ENCODE measurements at places on chromosomes 3 and 15. TPM values are rescaled to one million over a fixed set of nuclear protein-coding genes. Genes with fewer than 3 reads are reported as not detected.
A peak's percentile ranks its signal among the peaks of the same experiment; 100 is the strongest.

GRCh38 chr15:41827290-41827879, 507 bp upstream of the JMJD7 start:
- H3K27me3 ChIP-seq, result no peaks in the 10 kb centered on the region
- peak overlapping the region; percentile 58 for H3K4me3 ChIP-seq
- DNase-seq, result no peak
- H3K27ac ChIP-seq, result no peak overlapping the region

GRCh38 chr3:58135712-58136543, 74.8 kb downstream of the DNASE1L3 start:
- DNase-seq, result no peak
- H3K4me1 ChIP-seq, result no peaks in the 10 kb centered on the region
- no peak overlapping the region for H3K4me3 ChIP-seq
- peaks cover 82% of the 10 kb centered on the region for H3K36me3 ChIP-seq

GRCh38 chr3:9420850-9421549, 23.6 kb downstream of the SETD5 start:
- H3K36me3 ChIP-seq, result peaks cover 9% of the 10 kb centered on the region
- peak overlapping the region; percentile 23 for H3K27ac ChIP-seq
- peak; percentile 52 for DNase-seq
- peaks cover 28% of the 10 kb centered on the region for H3K4me1 ChIP-seq
- H3K27me3 ChIP-seq, result no peaks in the 10 kb centered on the region
- H3K4me3 ChIP-seq, result no peak overlapping the region

Gene TRAT1
- total RNA-seq, result not detected

DNA sequence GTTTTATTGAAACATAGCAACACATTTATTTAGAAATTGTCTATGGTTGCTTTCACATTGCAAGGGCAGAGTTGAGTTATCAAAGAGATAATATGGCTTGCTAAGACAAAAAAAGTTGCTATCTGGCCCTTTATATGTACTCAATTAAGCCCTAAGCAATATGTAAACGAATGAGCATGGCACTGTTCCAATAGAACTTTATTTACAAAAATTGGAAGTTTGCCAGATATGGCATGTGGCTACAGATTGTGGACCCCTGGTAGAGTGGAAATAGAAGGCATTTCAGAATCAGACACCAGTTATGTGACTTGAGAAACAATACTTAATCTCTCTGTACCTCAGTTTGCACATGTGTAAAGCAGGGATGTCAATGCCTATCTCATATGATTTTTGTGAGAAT, 515.6 kb upstream of the SGO1 start:
- H3K4me1 ChIP-seq, result no peaks in the 10 kb centered on the region
- no peak overlapping the region for H3K4me3 ChIP-seq
- DNase-seq, result no peak
- no peak overlapping the region for H3K27ac ChIP-seq
- no peaks in the 10 kb centered on the region for H3K27me3 ChIP-seq
- no peaks in the 10 kb centered on the region for H3K36me3 ChIP-seq

Gene SKOR1
- total RNA-seq, result not detected

DNA sequence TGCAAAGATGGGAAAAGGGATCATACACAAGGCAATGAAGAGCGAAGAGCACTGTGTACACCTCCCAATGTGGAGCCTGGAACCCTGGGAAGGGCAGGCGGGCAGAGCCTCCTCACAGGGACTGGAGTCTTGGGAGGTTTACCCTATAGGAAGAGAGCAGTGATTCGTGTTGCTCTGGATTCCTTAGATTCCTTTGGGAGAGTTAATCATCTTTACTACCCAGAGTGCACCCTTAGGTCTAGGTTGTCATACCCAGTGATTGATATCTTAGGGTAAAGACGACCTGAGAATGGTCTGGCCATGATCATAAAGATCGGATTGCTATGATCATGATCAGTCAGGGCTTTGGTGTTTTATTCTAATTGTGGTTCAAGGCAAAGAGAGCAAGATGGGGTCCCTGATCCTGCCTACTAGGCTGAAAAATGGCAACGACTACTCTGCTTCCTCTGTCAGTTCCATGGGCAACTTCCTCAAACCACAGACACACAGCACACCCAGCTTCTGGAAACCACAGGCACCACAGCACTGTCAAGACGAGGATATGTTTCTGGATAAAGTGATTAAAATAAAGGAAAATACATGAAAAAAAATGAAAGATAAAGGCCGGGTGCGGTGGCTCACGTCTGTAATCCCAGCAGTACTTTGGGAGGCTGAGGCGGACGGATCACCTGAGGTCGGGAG, 20.4 kb upstream of the MAP6D1 start:
- peak overlapping the region; percentile 61 for H3K27ac ChIP-seq
- DNase-seq, result peak; percentile 20
- H3K36me3 ChIP-seq, result peaks cover 23% of the 10 kb centered on the region
- H3K4me1 ChIP-seq, result peaks cover 17% of the 10 kb centered on the region
- H3K27me3 ChIP-seq, result no peaks in the 10 kb centered on the region

DNA sequence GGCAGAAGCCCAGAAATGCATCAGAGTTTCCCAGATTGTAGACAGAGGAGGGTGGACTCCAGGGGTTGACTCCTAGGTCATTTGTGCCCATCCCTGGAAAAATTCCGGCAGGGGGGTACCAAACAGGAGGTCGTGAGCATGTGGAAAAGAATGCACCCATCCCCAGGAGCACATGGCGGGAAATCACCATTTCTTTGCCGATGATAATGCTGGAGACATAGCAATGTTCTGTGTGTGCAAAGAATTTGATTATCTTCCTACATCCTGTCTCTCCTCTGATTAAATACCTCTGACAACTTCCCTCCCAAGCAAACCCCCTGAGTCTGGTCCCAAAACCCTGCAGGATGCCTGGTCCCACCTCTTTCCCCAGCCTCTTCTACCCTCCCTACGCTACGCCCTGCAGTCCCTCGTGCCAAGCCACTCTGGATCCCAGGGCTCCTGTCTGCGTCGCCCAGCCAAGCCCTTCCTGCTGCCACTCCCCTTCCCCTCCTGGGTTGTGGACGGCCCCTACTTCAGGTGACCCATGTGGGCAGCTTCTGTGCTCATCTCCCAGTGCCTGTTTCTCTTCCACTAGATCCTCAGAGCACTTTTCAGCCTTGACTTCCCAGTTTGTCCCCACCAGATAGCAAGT, 15.8 kb downstream of the WNT7A start:
- no peak for DNase-seq
- H3K27ac ChIP-seq, result no peak overlapping the region
- no peaks in the 10 kb centered on the region for H3K36me3 ChIP-seq
- no peak overlapping the region for H3K4me3 ChIP-seq

DNA sequence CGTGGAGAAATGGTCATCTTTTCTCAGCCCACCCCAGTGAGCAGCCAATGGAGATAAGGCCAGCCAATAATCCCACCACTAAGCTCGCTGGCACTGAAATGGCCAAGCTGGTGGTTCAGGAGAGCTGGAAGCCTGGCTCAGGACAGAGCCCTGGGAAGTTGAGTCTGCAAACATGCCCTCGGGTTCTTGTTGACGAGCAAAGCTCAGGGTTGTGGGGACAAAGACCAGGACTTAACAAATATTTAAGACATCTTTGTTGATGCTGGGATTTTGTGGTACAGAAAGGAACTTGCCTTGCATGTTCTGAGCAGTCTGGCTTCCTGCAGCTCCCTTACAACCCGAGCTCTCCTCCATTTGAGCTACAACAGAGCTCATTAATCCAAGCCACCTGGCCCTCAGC, 4.4 kb downstream of the FAH start:
- H3K4me3 ChIP-seq, result no peak overlapping the region
- H3K4me1 ChIP-seq, result peaks cover 22% of the 10 kb centered on the region
- H3K36me3 ChIP-seq, result no peaks in the 10 kb centered on the region
- no peak for DNase-seq

Gene PLIN1
- total RNA-seq, result not detected

DNA sequence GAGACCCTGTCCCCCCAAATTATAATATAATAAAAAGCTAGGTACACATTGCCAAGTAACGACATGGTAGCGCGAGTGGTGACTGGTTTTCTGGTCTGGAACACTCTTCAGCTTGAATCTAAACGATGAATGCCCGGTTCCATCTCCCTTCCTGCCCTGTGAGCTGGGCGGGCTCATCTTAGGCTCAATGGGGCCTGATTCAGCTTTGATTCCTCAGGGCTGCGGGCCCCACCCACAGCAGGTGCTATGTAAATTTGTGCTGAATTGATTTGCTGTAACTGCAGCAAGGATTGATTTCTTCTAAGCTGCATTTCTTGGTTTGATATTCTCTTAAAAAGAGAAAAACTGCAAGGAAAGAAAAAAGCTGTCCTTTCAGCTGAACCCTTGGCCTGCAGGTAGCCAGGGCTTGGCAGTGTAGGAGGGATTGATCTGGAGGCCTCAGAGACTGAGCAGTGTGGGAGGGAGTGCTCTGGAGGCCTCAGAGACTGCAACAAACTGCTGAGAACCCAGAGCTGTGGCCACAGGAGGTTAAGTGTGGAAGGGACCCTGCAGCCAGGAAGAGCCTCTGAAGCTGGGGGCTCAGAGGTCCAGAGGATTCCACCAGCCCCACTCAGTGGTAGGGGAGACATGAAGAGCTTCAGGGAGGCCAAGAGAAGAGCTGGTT, 231.6 kb downstream of the XXYLT1 start:
- H3K36me3 ChIP-seq, result no peaks in the 10 kb centered on the region
- peaks cover 19% of the 10 kb centered on the region for H3K27me3 ChIP-seq
- no peak overlapping the region for H3K4me3 ChIP-seq
- H3K27ac ChIP-seq, result no peak overlapping the region
- no peaks in the 10 kb centered on the region for H3K4me1 ChIP-seq

Gene ITPKA
- 1.0 TPM for total RNA-seq

DNA sequence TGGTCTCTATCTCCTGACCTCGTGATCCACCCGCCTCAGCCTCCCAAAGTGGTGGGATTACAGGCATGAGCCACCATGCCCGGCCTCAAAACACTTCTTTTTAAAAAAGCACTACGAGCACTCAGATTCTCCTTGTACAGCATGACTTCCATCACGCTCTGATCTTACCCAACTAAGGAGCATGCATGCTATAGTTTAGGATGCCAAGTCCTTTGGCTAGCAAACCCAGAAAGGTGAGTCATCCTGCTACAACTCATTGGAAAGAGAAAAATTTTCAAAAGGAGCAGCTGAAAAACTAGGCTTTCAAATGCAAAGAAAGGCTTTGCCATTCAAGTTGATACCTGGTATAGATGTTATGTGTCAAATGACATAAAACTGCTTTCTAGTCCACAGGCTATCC, 70.3 kb upstream of the PRICKLE2 start:
- DNase-seq, result peak; percentile 90
- no peaks in the 10 kb centered on the region for H3K36me3 ChIP-seq
- no peak overlapping the region for H3K27ac ChIP-seq

DNA sequence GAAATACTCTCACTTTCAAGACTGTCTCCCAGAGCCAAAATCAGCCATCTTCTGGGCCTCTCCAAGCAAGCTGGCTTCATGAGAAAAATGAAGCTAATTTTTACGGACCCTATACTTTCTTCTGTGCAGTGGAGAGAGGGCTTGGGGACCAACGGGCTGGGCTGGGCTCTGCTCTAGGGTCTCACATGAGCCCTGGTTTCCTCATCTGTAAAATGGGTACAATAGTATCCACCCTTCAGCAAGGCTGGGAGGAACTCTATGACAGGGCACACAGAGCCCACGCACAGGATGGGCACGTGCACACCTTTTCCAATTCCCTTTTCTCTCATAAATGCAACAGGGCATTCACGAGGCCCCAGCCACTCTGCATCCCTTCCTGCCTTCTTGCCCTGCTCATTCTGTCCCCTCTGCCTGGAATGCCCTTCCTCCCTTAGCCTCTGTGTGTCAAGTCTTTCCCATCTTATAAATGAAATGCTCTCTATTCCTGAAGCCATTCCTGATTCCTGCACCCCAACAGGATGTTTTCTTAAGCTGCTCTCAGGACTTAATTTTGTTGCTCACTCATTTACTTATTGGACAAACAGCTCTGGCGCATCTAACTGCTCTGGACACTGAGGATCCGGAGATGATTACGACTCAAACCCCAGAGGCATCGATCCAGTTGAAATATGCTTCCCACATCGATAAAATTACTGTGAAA, 32.9 kb upstream of the SEC13 start:
- no peaks in the 10 kb centered on the region for H3K27me3 ChIP-seq
- H3K36me3 ChIP-seq, result no peaks in the 10 kb centered on the region
- no peak overlapping the region for H3K27ac ChIP-seq
- peaks cover 49% of the 10 kb centered on the region for H3K4me1 ChIP-seq

DNA sequence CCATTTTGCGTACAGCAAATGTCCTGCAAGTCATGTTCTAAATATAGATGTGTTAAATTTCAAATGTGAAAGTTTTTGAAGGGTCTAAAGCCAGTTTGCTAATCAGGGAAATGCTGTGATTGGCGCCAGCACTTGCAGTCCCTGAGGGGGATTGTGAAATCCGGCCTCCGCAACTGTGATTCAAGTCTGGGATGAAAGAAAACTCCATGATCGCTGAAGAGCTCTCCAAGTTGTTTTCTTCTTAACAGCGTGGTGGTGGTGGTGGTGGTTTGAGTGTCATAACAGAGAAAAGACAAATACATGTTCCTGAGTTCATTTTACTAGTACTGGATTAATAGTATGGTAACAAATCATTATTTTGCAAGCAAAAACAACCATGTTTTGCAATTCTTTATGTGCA, 51.8 kb downstream of the MITF start:
- no peak overlapping the region for H3K4me3 ChIP-seq
- no peaks in the 10 kb centered on the region for H3K36me3 ChIP-seq
- DNase-seq, result peak; percentile 72
- peaks cover 11% of the 10 kb centered on the region for H3K4me1 ChIP-seq
- H3K27ac ChIP-seq, result no peak overlapping the region

DNA sequence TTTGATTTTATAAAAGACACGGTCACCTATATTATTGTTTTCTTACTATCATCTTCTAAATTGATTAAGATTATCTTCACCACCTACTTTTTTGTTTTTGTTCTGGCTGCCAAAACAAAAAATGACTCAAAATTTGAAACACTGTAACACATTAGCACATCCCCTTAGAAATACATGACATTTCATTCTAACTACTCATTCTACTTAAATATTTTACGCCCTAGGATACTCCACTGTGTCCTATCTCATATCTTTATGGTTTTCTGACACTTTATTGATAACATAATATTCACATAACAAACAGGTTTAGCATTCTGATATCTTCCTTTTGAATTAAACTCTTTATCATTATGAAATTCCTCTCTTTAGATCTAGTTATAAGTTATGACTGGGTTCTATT, 656.2 kb downstream of the GBE1 start:
- H3K4me3 ChIP-seq, result no peak overlapping the region
- no peak for DNase-seq
- H3K4me1 ChIP-seq, result peaks cover 7% of the 10 kb centered on the region
- no peaks in the 10 kb centered on the region for H3K36me3 ChIP-seq
- no peaks in the 10 kb centered on the region for H3K27me3 ChIP-seq

DNA sequence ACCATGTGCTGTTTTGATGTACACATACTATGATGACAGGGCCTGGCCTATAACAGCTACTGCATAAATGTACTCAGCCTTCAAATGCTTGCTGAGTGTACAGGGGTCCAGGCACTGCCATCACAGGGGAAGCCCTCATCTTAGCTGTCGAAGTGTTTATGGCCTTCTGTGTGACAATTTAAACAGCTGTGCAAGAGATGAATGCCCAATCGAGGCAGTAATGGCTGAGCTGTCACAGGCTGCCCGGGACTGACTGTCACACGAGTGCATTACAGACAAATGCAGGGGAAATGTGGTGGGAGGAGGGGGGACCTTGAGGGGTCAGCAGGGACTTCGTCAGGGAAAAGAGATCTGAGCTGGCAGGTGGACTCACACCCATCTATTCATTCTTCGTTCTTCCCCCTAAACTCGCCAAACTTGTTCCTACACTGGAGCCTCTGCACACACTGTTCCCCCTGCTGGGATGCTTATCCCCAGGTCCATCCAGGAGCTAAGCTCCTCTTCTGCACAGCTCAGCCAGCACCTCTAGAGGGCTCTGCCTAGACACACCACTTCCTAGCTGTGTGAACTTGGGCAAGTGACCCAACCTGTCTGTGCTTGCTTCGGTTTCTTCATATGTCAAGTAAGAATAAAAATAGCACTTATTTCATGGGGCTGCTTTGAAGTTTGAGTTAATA, 156.2 kb upstream of the IQSEC1 start:
- H3K36me3 ChIP-seq, result no peaks in the 10 kb centered on the region
- H3K4me1 ChIP-seq, result no peaks in the 10 kb centered on the region
- no peak overlapping the region for H3K4me3 ChIP-seq
- DNase-seq, result no peak
- H3K27ac ChIP-seq, result no peak overlapping the region

All from astrocyte (in vitro differentiated cells and primary cell).